ENCODE measurements at places on chromosomes 12 and 14. TPM values are rescaled to one million over a fixed set of nuclear protein-coding genes. Genes with fewer than 3 reads are reported as not detected.
A peak's percentile ranks its signal among the peaks of the same experiment; 100 is the strongest.

DNA sequence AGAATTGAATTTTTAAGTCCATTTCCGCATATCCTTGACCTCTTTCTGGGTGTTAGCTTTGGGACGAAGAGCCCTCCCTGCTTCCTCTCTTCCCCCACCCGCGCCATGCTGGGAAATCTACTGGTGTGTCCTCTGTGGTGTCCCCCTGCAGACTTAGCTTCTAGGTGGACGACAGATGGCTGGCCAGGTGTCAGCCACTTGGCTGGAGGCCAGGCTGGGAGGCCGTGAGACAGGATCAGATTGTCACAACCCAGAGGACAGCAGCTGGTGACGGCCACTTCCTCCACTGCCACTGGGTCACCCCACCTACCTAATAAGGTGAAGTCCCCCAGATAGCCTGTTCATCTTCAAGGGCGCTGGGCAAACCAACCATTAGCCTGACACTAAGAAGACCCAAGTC, 13.3 kb upstream of the DTX1 start:
- no peaks in the 10 kb centered on the region for H3K27me3 ChIP-seq
- H3K4me3 ChIP-seq = no peak overlapping the region
- no peaks in the 10 kb centered on the region for H3K4me1 ChIP-seq
- DNase-seq = no peak
- no peaks in the 10 kb centered on the region for H3K36me3 ChIP-seq

- no peaks in the 10 kb centered on the region for H3K27me3 ChIP-seq
- no peaks in the 10 kb centered on the region for H3K36me3 ChIP-seq
- no peaks in the 10 kb centered on the region for H3K4me1 ChIP-seq
- no peak for DNase-seq
- H3K27ac ChIP-seq = no peak overlapping the region
Measured at GRCh38 chr14:67453575-67454300, 34.8 kb downstream of the TMEM229B start.

- H3K27me3 ChIP-seq = no peaks in the 10 kb centered on the region
- no peak overlapping the region for H3K4me3 ChIP-seq
- DNase-seq = no peak
Measured at GRCh38 chr12:24325331-24325730, 375.9 kb upstream of the SOX5 start.

DNA sequence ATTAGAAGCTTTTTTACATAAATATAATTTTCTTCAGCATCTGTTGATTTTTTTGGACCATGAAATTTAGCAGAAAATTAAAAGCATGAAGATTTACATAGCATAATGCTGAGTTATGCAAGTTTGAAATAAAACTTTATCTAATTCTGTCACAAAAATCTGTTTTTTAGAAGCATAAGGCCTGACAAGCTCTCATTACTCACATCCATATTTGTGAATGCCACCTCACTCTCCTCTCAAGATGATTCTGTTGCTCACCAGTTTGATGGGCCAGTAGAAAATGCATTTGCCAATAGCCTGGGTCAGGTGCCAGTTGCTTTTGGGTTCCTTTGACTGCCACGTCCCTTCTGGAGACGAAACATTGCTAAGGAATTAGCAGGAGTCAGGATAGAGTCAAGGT, 181.5 kb upstream of the ATP2B1 start:
- H3K4me1 ChIP-seq = no peaks in the 10 kb centered on the region
- no peaks in the 10 kb centered on the region for H3K36me3 ChIP-seq
- H3K27ac ChIP-seq = no peak overlapping the region
- no peaks in the 10 kb centered on the region for H3K27me3 ChIP-seq
- H3K4me3 ChIP-seq = no peak overlapping the region

- H3K27me3 ChIP-seq = no peaks in the 10 kb centered on the region
- no peak for DNase-seq
- no peak overlapping the region for H3K27ac ChIP-seq
- no peaks in the 10 kb centered on the region for H3K36me3 ChIP-seq
- no peaks in the 10 kb centered on the region for H3K4me1 ChIP-seq
- H3K4me3 ChIP-seq = no peak overlapping the region
Measured at GRCh38 chr14:100607611-100607956, 20.4 kb upstream of the BEGAIN start.

- peak; percentile 17 for DNase-seq
- no peaks in the 10 kb centered on the region for H3K27me3 ChIP-seq
- no peak overlapping the region for H3K27ac ChIP-seq
- peaks cover 28% of the 10 kb centered on the region for H3K4me1 ChIP-seq
Measured at GRCh38 chr12:57127101-57127725, 1.1 kb upstream of the LRP1 start.

GRCh38 chr12:31298515-31298910, 27.4 kb downstream of the SINHCAF start:
- H3K36me3 ChIP-seq = peaks cover 70% of the 10 kb centered on the region
- DNase-seq = no peak
- no peak overlapping the region for H3K27ac ChIP-seq
- H3K4me3 ChIP-seq = no peak overlapping the region

GRCh38 chr12:103586791-103587370, at the start of gene STAB2:
Gene STAB2 (plus strand): TSS chr12:103587273. CDS start chr12:103587477, 204 bp downstream.
- H3K27me3 ChIP-seq = peaks cover 2% of the 10 kb centered on the region
- DNase-seq = no peak
- H3K4me3 ChIP-seq = no peak within 1 kb of the TSS

DNA sequence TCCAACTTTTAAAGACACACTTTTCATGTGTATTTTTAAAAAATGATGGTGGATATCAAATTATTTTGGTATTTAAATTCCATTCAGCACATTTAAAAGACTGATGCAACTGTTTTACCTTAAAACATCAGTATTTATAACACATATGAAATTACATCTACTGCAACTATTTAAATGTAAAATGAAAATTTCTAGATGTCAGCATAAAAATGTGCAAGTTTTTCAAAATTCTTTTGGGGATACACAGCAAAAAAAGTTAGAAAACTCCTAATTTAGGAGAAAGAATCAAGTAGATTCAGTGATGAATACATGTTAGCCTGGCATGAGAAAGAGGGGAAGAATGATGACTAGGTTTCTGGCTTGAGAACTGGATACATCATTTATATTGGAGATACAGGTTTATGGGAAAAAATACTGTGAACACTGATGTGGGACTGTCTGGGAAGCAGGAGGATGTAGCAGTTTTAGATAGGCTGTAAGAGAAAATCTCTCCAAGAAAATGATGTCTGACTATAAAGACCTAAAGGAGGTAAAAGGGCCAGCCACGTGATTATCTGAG, 9.2 kb downstream of the SOS2 start:
- H3K27me3 ChIP-seq = no peaks in the 10 kb centered on the region
- peaks cover 13% of the 10 kb centered on the region for H3K4me1 ChIP-seq
- no peaks in the 10 kb centered on the region for H3K36me3 ChIP-seq
- DNase-seq = no peak

DNA sequence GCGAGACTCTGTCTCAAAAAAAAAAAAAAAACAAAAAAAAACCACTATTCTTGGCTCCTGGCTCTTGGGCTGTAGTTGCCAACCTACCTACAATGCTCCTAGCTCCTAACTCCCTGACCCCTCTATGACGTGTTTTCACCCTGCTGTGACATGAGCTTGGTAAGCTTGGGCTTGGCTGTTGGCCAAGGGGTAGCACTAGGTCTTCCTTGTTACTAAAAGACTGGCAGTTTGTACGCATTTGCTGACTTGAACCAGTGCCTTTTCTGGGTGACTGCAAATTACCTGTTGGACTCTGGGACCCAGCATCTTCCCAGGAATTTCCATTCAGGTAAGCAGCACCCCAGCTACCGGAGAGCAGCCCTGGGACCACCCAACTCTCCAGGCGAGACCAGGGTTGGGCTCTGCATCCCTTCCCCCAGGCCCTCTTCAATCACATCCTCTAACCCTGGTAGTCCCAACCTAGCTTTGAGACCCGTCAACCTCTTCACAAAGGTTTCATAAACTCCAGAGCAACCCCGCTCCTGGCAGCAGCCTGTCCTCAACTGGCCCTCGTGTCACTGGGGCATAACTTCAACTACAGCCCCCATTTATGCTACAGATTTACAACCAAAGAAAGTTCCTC, 8.3 kb downstream of the CDK2AP1 start:
- H3K4me1 ChIP-seq = peaks cover 3% of the 10 kb centered on the region
- no peak overlapping the region for H3K4me3 ChIP-seq
- no peak for DNase-seq

GRCh38 chr12:27900920-27901879, 71.3 kb downstream of the PTHLH start:
- no peak overlapping the region for H3K27ac ChIP-seq
- H3K4me3 ChIP-seq = no peak overlapping the region
- DNase-seq = no peak
- H3K27me3 ChIP-seq = no peaks in the 10 kb centered on the region
- no peaks in the 10 kb centered on the region for H3K4me1 ChIP-seq

DNA sequence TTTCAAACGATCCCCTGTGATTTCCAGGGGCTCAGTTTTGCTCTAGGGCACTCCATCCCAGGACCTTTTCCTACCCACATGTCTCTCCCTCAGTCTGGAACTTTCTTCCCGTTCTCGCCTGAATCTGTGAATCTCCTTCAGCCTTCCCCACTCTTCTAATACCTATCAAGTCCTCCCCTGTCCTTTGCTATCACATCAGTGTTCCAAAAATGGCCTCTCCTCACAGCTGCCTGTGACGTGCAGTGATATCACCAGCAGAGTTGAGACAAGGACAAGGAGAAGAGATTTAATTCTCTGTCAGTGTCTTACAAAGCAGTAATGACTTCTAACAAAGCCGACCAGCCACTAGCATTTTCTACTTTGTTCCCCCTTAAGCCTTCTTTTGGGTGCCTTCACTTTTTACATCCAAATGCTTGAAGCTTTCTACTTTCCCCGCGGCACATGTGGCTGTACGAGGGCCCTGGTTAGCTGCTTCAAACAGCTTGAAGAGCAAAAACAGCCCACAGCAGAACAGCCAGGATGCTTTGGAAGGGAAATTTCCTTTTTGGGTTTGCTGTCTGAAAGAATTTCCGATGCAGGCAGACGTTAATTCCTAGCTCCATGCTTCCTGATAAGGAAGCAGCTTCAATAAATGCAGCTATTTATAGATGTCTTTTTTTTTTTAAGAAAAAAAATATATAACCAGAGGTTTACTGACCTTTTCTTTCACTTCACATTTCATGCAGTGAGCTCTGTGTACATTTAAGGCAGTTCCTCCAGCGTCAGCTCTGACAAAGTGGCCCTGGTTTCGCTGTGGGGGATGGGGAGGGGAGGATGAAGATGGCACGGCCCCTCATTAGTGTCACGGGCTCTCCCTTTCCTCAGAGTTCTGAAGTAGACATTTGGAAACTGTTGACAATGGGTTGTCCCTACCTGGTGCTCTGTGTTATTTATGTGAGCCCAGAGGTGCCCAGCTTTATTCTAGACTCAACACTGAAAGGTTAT, 109.3 kb downstream of the ETV6 start:
- no peak overlapping the region for H3K27ac ChIP-seq
- peaks cover 13% of the 10 kb centered on the region for H3K4me1 ChIP-seq
- DNase-seq = no peak
- peaks cover 27% of the 10 kb centered on the region for H3K36me3 ChIP-seq
- no peak overlapping the region for H3K4me3 ChIP-seq

DNA sequence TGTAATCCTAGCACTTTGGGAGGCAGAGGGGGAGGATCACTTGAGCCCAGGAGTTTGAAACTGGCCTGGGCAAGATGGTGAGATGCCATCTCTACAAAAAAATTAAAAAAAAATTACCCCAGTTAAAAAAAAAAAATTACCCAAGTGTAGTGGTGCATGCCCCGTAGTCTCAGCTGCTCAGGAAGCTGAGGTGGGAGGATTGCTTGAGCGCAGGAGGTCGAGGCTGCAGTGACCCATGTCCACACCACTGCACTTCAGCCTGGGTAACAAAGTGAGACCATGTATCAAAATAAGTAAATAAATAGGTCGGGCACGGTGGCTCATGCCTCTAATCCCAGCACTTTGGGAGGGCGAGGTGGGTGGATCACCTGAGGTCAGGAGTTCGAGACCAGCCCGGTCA, 128.8 kb downstream of the VRK1 start:
- no peak overlapping the region for H3K27ac ChIP-seq
- H3K4me3 ChIP-seq = no peak overlapping the region
- no peaks in the 10 kb centered on the region for H3K4me1 ChIP-seq
- DNase-seq = no peak
- H3K36me3 ChIP-seq = no peaks in the 10 kb centered on the region

DNA sequence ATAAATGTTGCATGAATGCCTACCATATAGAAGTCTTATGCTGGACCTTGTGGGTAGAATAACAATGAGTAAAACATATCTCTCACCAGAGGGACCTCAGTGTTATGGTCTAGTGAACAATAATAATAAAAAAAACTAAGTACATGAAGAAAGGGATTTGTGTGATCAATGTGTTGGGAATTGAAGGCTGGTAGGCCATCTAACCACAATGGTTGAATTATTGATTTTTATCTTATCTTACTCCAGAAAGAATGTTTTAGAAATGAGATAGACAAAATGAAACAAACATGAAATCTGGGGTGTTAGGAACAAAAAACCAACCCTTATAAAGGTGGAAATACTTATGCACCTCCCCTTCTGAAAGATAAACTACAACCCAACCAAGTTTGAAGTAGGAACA, 243.9 kb upstream of the LRIG3 start:
- DNase-seq = no peak
- no peaks in the 10 kb centered on the region for H3K27me3 ChIP-seq
- no peak overlapping the region for H3K4me3 ChIP-seq
- no peaks in the 10 kb centered on the region for H3K36me3 ChIP-seq
- H3K4me1 ChIP-seq = no peaks in the 10 kb centered on the region

DNA sequence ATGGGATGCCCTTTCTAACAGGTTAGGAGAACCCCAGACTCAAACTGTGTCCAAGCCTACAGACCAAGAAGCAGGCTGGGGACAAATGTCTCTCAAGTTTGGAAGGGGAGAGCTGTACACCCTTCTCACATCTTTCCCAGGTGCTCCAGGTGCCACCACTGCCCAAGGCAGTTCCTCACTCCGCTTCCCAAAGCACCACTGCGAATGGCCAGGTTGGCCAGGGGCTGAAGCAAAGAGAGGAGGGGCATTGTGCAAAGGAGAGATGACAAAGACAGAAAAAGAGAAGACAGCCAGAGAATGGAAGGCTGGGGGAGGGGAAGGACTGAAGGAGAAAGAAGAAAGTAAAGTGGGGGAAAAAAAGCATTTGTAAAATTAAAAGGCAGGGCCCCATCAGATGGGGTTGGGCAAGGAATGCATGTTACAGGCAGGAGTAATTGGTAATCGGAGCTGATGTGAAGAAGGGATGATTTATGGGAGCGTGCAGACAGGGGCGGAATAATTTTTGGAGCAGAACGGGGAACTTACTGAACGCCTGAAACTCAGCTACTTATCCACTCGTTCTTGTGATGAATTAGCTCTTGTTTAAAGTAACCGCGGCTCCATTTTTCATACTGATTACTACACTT, 165.8 kb downstream of the ESRRB start:
- no peak for DNase-seq
- no peaks in the 10 kb centered on the region for H3K27me3 ChIP-seq
- H3K4me3 ChIP-seq = no peak overlapping the region
- H3K36me3 ChIP-seq = no peaks in the 10 kb centered on the region
- H3K4me1 ChIP-seq = no peaks in the 10 kb centered on the region
- no peak overlapping the region for H3K27ac ChIP-seq

- H3K36me3 ChIP-seq = no peaks in the 10 kb centered on the region
- H3K4me1 ChIP-seq = no peaks in the 10 kb centered on the region
- no peak overlapping the region for H3K27ac ChIP-seq
- no peak for DNase-seq
- no peaks in the 10 kb centered on the region for H3K27me3 ChIP-seq
Measured at GRCh38 chr12:21343636-21344035, 8.9 kb upstream of the SLCO1A2 start.

GRCh38 chr12:8773461-8773860, 49.0 kb upstream of the A2ML1 start:
- no peaks in the 10 kb centered on the region for H3K27me3 ChIP-seq
- no peaks in the 10 kb centered on the region for H3K36me3 ChIP-seq
- DNase-seq = no peak
- H3K4me1 ChIP-seq = no peaks in the 10 kb centered on the region

The NR4A1 gene
- total RNA-seq = 67.0 TPM

The SDR9C7 gene
- total RNA-seq = not detected

The P2RX2 gene
- not detected for total RNA-seq

The FAM181A gene
- not detected for total RNA-seq

The PARP11 gene
- 13.4 TPM for total RNA-seq

The BCDIN3D gene
- 2.8 TPM for total RNA-seq

The AHNAK2 gene
- 0.05 TPM for total RNA-seq
